NCI-H69 (cell line): ENCODE measurements at places on chromosomes 2 and 18.

DNA sequence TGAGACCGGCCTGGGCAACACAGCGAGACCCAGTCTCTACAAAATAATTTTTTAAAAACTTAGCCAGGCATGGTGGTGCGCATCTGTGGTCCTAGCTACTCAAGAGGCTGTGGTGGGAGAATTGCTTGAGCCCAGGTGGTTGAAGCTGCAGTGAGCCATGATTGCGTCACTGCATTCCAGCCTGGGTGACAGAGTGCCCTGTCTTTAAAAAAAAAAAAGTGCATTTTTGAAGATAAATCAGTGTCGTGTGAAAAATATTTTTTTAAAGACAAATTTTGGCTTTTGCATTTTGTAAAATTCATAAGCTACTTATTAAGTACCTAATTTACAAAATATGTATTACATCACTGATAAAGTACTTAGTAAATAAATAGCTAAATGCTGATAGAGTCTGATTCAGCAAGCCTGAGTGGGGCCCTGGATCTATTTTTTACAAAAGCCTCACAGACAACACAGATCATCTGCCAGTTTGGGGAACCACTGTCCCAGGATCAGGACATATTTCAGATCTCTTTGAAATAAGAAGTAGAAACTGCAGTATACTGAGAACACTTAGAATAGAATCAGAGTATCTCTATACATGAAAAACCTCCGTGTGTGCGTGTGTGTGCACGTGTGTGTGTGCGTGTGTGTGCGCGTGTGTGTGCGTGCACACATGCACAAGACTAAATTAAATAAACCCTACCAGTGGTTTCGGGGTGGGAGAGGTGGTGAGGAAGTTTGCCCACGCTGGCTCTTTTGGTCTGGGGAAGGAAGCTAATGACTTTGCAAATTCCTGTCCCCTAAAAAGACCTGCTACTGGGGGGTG is 61.6 kb downstream of the AAK1 start:
- no peak for DNase-seq

- DNase-seq = peak; percentile 38
Measured at GRCh38 chr18:10076502-10077030, 162.8 kb downstream of the VAPA start.

DNA sequence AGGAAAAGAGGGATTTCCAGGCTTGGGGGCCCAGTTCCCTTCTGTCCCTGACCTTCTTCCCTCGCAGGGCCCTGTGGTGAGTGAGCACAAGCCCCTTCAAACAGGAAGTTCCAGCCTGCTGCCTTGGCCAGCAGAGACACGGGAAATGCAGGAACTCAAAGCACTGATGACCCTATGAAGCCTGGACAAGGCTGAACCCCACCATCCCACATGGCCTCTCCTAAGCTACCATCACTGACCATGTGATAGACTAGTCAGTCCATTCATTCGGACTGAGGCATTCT is 196.4 kb downstream of the TNS1 start:
- DNase-seq = no peak

DNA sequence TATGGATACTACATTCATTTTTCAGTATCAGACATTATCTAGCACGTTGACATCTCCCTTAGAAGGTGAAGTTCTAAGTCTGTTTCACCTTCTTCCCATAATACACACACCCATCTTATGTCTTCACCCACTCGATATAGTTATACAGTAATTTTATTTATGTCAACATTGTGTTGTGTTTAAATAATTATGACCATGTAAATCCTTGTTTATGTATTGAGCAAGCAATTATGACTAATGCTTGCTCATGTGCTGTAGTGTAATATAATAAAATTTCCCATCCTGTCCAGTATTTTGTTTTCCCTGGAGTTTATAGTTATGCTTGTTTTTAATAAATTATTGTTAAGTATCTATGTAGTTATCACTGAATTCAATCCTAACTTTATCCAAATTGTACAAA is 163.2 kb downstream of the MTX2 start:
- DNase-seq = no peak

DNA sequence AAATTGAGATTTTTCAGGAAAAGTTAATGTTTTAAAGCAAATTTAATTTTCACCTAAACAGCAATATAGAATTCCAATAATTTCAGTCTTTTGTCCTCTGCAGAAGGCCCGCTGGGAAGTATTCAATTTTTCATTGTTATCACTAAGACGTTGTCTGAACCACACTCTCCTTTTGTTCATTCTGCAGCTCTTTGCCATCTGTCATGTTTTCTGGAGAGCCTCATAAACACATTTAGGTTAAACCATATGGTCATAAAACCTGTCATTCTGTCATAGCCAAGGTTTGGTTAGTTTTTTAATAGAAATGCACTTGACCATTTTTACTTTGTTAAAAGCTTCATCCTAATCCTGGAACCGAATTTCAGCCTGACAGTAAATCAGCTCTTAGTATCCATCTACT is 54.0 kb upstream of the PGAP1 start:
- peak; percentile 89 for DNase-seq

- DNase-seq = no peak
Measured at GRCh38 chr2:71678874-71679273, 225.5 kb downstream of the DYSF start.

- peak; percentile 64 for DNase-seq
Measured at GRCh38 chr2:44753552-44754285, 187.8 kb upstream of the SIX3 start.

DNA sequence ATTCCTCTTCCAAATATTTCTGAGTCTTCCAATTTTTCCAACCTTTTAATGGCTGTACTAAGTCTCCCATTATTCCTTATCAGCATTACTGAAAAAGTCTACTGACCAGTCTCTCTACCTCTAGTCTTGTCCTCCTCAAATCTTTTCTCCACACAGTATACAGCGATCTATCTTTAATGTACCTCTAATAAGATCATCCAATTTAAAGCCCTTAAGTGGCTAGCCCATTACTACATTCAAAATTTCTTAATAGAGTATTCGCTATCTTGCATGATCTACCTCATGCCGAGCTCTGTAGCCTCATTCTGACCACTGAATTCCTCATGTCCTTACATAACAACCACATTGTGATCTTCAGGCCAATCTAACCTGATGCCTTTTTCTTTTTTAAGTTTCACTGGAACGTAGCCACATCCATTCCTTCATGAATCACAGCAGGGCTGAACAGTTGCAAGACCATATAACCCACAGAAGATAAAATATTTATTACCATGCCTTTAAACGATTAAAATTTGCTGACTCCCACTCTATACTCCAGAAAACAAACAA is 57.9 kb downstream of the SLC66A3 start:
- no peak for DNase-seq

GRCh38 chr18:40017021-40017420 is 1938.0 kb upstream of the PIK3C3 start:
- DNase-seq = peak; percentile 46

DNA sequence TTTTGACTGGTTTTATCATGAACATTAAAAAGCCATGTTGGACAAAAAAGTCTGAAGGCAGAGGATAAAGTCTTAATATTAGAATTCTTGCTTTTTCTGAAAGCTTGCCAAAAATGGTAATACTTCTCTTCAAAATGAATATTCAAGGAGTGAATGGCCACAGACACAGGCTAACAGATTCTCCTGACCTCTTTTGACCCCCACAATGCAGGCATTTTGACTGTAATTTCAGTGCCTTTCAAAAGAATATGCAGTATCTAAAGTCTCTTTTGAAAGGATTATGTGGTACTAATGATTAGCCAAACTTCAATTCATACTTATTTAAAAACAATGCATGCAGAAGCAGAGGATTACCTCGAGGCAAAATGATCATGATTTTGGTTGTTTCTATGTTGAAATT is 557.8 kb upstream of the GCFC2 start:
- no peak for DNase-seq

- DNase-seq = no peak
Measured at GRCh38 chr2:43038034-43038695, 188.2 kb downstream of the ZFP36L2 start.
